ENCODE measurements at places on chromosomes 1 and 21.

DNA sequence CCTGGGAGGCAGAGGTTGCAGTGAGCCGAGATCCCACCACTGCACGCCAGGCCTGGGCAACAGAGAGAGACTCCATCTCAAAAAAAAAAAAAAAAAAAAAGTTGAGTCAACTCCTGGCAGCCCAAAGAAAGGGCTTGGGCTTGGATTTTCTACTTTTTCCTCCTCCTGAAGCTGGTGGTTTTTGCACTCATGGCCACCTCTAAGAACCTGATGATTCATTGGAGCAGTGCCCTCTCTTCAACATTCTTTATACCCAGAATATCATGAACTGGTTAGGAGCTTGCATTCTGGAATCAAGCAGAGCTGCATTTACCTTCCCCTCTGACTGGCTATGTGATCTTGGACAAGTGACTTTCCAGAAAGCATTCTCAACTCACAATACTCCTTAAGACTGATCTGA, 3.5 kb upstream of the ACTA1 start:
- no peak for DNase-seq

GRCh38 chr1:79323239-79324025, 316.9 kb upstream of the ADGRL4 start:
- no peak for DNase-seq

DNA sequence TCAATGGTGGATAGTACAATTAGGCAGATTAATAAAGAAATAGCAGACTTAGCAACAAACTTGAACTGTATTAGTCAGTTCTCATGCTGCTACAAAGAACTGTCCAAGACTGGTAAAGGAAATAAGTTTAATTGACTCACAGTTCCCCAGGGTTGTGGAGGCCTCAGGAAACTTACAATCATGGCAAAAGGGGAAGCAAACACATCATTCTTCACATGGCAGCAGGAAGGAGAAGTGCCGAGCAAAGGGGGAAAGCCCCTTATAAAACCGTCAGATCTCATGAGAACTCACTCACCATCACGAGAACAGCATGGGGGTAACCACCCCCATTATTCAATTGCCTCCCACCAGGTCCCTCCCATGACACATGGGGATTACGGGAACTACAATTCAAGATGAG, 27.1 kb upstream of the PDE4B start:
- DNase-seq: no peak

GRCh38 chr21:33396951-33397350, 6.3 kb upstream of the IFNGR2 start:
- no peak for DNase-seq

GRCh38 chr1:59393211-59394180, 96.6 kb downstream of the FGGY start:
- DNase-seq: no peak

DNA sequence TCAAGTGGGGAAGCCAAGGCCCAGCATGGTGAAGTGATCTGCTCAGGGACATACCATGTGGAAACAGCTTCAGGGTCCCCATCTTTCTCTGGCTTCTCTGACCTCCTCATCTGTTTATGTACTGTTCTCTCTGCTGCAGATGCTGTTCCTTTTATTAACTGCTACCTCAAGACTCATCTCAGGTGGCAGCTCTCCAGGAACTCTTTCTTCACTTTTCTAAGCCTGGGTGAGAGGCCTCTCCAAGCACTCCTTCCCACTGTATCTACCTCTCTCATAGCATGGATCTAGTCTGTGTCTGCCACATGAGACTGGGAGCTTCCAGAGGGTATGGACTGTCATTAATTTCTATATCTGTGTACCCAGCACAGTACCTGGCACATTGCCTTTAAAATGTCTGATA, 73.4 kb upstream of the PPM1J start:
- no peak for DNase-seq

- DNase-seq: no peak
Measured at GRCh38 chr21:46191257-46191685, 7.0 kb upstream of the SPATC1L start.

GRCh38 chr1:46076343-46076742, 56.1 kb downstream of the PIK3R3 start:
- DNase-seq: no peak

- no peak for DNase-seq
Measured at GRCh38 chr1:231869364-231869763, 242.8 kb downstream of the DISC1 start.

DNA sequence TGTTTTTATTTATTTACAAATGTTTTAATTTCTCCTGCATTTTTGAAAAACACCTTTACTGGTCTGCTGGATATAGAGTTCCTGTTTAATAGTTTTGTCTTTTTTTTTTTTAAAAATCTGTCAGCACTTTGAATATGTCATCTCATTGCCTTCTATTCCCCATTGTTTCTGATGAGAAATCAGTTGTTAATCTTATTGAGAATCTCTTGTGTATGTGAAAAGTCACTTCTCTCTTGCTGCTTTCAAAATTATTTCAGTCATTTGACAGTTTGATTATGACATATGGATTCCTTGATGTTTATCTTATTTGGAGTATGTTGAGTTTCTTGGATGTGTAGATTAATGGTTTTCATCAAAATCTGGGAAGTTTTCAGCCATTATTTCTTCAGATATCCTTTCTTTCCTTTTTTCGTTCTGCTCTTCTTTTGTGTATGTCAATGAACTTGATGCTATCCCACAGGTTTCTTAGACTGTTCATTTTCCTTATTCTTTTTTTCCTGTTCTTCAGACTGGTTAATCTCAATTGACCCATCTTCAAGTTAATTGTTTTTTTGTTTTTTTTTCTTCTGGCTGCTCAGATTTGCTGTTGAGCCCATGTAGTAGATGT, 51.2 kb upstream of the CCDC190 start:
- DNase-seq: no peak

GRCh38 chr1:94616506-94616905, 74.9 kb upstream of the F3 start:
- no peak for DNase-seq

DNA sequence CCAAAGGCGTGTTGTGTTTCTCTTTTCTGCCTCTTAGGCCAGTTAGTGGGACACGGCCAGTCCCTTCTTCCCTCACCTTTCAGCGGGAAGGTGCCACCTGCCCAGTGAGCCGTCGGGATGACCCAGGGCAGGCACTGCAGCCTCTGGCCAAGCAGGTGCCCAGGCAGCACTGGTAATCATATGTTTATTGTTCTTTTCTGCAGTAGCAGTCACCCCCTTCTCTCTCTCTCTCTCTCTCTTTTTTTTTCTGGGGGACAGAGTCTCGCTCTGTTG, 38.2 kb downstream of the CRYAA start:
- DNase-seq: no peak
